A549 treated with Hydrocortisone at 1 μM for 4 hours (cell line): ENCODE measurements at places on chromosomes 6 and 20. TPM values are rescaled to one million over a fixed set of nuclear protein-coding genes. Genes with fewer than 3 reads are reported as not detected.

Gene FAM209B
- total RNA-seq = 0.32 to 0.92 TPM (median 0.60 TPM) in 4 of 5 replicates, not detected in the other

Gene MCHR2
- total RNA-seq = not detected in 5 replicates

Gene ARFGEF3
- total RNA-seq = 0.44 to 0.66 TPM (median 0.51 TPM) in 5 replicates

Gene CFAP206
- 0.06 to 0.79 TPM (median 0.47 TPM) in 5 replicates for total RNA-seq

Gene C20orf141
- total RNA-seq = 0.28 to 0.69 TPM (median 0.53 TPM) in 5 replicates

Gene SIRPD
- not detected in 5 replicates for total RNA-seq

Gene LY86
- total RNA-seq = not detected in 5 replicates

Gene SLC13A3
- total RNA-seq = 0.09 to 0.14 TPM in 2 of 5 replicates, not detected in the others

Gene SMIM29
- total RNA-seq = 16.6 to 23.2 TPM (median 20.6 TPM) in 5 replicates

Gene RBM24
- 6.1 to 7.7 TPM (median 6.4 TPM) in 5 replicates for total RNA-seq

Gene ANGPT4
- 0.02 to 0.05 TPM (median 0.03 TPM) in 5 replicates for total RNA-seq

Gene LY6G6F
- total RNA-seq = not detected in 5 replicates

Gene LY6G6C
- total RNA-seq = 0.13 to 0.18 TPM in 2 of 5 replicates, not detected in the others

Gene CCN5
- 26.1 to 39.6 TPM (median 26.8 TPM) in 5 replicates for total RNA-seq

Gene CST1
- total RNA-seq = 0.67 to 1.7 TPM (median 0.98 TPM) in 5 replicates

Gene ENPP3
- total RNA-seq = not detected in 5 replicates

Gene PLAGL1
- 7.3 to 8.7 TPM (median 8.3 TPM) in 5 replicates for total RNA-seq

Gene ZNF165
- 0.74 to 1.1 TPM (median 0.86 TPM) in 5 replicates for total RNA-seq

Gene WFDC2
- total RNA-seq = 0.35 TPM in 1 of 5 replicates, not detected in the others

Gene ATAT1
- 4.8 to 6.8 TPM (median 5.9 TPM) in 5 replicates for total RNA-seq
